ENCODE measurements at places on chromosomes 5 and 9.

- DNase-seq, result no peak
Measured at GRCh38 chr9:89942643-89943042, 337.8 kb downstream of the GADD45G start.

DNA sequence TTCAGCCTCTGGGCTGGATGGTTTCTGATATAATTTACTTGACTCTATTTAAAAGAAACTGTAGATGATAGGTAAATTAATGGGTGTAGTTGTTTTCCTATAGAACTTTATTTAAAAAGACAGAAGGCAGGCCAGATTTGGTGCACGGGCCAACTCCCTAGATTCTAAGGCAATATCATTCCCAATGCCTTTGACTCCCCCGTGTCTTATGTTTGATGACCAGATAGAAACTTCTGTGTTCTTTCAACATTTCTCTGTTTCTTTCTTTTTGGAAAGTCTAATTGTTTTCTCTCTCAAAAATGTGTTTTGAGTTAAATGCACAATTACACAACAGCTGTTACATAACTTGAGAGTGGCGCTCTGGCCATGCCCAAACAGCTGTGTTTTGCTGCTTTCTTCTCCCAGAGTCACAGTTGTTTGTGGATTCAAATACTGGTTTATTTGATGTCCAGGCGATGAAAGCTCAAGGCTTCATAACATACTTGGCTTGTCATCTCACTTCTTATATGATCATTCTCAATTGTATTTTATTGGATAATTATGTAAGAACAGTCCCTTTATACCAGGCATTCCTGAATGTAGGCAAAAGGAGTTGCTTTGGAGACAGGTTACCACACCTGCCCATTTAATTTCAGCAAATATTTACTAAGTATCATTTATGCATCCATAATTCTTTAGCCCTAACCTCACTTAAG, 1.7 kb upstream of the ALDH1A1 start:
- no peak for DNase-seq

- DNase-seq, result no peak
Measured at GRCh38 chr5:60092671-60093422, 199.3 kb upstream of the PDE4D start.

DNA sequence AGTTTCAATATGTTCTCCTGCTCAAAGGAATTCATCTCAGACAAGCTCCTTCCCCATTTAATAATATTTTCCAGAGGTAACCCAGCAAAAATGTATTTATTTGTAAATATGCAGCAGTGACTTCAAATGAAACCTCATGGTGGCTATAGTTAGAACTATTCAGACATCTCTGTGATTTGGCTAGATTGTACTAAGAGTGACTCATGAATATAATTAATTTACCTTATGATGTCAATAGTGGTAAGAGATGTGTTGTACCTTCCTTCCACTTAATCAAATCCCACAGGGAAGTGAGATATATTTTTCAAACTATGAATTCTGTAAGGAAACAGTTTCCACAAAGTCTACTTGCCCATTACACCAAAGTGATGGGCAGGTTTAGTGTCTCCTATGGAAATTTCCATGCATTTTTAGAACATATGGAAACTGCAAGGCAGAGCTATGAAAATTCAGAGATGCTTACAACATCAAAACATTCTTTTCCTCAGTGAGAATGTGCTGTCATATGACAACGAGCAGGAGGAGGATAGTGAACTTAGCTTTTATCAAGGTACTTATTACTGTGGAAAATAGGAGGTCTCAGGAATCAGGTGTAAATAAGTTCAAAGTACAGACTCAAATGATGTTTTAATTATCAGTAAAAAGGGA, 34.0 kb upstream of the SPDL1 start:
- no peak for DNase-seq

DNA sequence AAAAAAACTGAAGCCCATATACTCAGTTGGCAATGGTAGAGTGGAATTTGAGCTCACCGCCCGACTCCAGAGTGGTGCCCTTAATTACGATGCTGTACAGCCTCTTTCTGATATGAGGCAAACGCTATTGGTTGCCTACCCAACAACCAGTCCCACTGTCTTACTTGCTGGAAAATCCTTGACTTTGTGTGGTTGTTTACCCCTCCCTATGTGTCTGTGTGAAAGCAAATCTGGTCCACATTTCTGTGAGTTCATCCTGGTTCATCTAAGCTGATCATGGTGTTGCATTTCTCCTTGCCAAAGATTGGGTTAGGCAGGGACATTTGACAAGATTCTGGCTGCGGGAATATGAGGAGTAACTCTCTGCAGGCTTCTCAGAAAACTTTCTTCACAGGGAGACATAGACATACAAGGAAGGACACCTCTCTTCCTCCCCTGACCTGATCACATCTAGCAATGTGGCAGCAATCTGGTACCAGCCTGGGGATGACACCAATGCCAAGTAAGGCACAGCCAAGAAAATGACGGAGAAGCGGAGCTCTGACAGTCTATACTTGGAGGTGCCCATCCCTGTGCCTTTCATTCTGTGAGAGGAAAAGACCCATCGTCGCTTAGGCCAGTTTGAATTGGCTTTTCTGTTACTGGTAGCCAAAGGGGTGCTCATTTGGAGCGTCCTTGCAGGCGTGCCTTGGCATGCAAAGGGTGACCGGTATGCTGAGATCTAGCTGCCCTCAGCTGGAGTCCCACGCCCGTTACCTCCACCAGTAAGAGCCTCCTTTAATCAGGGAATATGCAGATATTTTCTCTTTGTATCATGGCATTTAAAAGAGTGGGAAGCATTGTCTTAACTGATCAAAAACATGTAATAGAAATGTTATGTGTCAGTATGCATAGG, 124.3 kb downstream of the AOPEP start:
- no peak for DNase-seq

GRCh38 chr5:165477546-165477945, 1972.1 kb downstream of the MAT2B start:
- no peak for DNase-seq

GRCh38 chr9:75855509-75855908, 35.0 kb upstream of the PCSK5 start:
- no peak for DNase-seq

DNA sequence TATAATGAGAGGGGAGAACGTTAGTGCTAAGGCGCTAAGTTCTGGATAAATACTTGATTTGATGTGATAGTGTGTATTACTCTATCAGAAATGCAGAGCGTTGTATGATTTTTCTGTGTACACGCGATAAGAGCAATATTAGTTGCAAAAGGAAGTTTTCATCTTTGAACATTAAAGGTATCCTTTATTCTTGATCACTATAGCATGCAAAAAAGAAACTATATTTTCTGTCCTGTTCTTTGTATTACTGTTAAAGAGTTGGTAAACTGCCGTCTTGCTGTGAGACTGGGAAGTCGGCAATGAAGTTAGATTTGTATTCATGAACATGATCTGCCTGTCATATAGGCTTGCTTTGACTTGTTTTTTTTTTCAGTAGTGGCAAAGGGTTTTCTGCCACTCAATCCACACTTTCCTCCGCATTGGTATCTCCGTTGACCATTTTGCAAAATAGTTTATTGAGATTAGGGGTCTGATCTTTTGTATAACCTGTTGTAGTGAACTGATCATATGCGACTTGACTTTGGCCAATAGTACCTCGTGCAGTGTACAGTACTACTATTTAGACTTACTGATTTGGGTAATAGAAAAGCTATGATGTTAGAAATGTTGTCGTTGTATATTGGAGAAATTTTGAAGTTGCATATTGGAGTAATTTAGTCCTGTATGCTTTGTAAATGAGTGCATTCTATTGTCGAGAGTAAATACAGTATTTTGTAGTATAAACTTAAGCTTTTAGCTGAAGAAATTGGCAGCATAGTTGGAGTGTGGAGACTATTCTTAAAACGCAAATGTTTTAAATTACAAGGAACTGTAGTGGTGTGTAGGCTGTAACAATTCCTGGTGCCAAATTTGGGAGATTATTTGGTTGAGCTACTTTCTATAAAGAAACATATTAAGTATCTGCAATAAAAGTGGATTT, 1.7 kb downstream of the DENND4C start:
- DNase-seq, result no peak

GRCh38 chr5:180799194-180799593, 3.4 kb downstream of the MGAT1 start:
- no peak for DNase-seq

GRCh38 chr9:96646081-96646991, 8.8 kb downstream of the PRXL2C start:
- no peak for DNase-seq

- DNase-seq, result no peak
Measured at GRCh38 chr9:86794391-86795046, 152.8 kb downstream of the GAS1 start.

DNA sequence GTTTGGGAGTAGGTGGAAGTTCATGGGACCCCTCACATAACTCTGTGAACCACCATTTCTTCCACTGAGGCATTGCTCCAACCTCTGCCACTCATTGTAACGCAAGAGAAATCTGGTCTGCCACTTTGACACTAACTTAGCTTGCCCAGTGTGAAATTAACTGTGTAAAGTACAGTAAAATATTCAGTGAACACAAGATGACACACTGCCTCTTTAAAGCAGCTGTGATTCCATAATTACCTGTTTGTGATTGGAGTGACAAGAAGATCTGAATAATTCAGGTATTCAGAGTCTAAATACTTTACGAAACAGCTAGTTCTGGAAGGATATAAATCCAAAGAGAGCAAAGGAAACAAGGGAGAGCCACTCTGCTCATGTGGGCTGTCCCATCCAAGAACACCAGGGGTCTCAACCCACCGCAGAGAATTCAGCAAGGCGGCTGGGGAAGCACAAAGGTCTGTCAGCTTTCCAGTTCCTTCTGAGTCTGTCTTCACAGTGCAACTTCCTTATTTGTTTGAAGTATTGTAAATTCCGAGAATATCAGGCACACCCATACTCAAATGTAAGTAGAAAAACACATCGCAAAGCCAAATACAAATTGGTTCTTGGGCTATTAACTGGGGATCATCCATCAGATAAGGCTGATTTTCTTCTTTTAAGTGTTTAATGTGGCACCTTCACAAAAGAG, 86.9 kb downstream of the GNAQ start:
- DNase-seq, result no peak

DNA sequence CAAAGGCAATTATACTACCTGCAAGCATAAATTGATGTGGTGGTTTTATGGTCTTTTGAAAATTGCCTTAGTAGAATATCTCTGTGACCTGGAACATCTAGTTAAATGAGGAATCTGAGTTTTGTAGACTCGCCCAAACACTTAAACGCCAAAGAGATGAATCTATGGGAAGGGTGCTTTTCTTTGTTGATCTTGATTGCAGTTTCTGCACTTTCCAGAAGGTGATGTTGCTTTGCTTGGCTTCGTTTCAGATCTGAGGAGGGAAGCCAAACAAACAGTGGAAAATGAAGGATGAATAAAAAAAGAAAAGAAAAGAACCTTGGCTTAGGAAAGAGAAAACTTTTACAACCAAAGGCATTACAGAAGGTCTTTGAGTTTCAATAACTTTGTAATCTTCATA, 1021.2 kb downstream of the NR2F1-AS1 start:
- DNase-seq, result no peak

- no peak for DNase-seq
Measured at GRCh38 chr5:37804401-37804800, 35.4 kb downstream of the GDNF start.

GRCh38 chr5:65482296-65482735, 596 bp upstream of the ADAMTS6 start:
- DNase-seq, result no peak

DNA sequence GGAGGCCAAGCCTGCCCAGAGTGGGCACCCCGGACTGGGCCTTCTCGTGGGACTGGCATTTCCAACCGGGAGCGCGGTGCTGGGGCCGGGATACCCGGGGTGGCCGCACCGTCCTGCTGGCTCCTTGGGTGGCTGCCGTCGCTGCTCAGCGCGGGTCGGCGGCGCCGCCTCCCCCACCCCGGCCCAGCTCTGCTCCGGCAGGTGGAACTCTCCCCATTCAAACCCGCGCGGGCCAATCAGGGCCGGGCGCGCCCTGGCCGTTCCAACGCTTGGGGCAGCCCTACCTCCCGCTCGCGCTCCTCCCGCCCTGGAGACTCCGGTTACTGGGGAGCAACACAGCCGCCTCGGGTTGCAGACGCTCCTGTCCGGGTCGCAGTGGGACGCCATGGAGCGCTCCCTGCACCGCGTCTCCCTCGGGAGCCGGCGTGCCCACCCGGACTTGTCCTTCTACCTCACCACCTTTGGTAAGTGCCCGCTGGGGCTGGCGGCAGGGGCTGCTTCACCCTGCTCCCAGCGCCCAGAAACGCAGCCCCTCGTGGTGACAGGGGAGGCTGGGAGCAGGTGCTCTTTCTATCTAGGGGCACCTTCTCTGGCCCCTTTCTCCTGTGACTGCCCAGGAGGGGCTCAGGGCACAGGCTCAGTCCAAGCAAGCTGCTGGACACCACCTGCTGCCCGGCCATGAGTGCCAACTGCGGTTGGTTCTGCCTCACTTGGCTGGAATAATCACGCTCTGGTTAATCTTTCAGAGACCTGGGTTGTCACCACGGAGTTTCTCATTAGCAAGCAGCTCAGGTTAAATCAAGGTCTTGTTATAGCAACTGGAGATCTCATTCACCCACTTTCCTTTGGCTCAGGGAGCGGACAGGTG, at the start of gene RGS3:
Gene RGS3 (plus strand): TSS at position 310 of the 868 bp plus-strand sequence. CDS start 76 bp downstream, at position 386.
- peak; percentile 65 for DNase-seq

GRCh38 chr5:77876862-77877502, 100.8 kb upstream of the TBCA start:
- no peak for DNase-seq

DNA sequence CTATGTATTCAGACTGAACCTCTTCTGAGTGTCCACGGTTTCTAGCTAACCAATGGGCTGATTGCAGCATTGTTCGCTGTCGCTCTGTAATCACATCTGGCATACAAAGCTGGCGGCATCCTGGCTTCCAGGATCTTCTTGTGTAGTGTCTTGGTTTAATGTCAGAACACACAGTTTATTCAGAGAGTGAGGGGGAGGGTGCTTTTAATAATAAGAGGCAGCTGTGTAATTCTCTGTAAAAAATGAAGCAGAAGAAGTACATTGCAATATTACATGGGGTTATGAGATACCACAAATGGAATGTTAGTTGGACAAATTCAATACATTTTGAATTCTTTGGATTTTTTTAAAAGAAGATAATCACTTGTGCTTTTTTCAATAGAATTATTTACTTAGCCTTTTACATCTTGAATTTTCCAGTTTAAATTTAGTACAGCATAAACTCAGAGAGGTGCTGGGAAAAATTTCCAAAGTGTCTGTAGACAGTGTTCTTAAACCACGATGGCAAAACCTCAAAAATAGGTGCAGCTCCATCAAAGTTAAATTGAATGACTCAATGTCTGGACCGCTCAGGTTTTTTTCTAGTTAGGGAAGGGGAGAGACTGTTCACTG, 206.0 kb downstream of the PCSK1 start:
- no peak for DNase-seq

Measured in NCI-H1436 treated with DMSO at 0.1 percent for 48 hours (cell line).